Foreskin keratinocyte (primary cell): ENCODE measurements at places on chromosomes 4 and X.

DNA sequence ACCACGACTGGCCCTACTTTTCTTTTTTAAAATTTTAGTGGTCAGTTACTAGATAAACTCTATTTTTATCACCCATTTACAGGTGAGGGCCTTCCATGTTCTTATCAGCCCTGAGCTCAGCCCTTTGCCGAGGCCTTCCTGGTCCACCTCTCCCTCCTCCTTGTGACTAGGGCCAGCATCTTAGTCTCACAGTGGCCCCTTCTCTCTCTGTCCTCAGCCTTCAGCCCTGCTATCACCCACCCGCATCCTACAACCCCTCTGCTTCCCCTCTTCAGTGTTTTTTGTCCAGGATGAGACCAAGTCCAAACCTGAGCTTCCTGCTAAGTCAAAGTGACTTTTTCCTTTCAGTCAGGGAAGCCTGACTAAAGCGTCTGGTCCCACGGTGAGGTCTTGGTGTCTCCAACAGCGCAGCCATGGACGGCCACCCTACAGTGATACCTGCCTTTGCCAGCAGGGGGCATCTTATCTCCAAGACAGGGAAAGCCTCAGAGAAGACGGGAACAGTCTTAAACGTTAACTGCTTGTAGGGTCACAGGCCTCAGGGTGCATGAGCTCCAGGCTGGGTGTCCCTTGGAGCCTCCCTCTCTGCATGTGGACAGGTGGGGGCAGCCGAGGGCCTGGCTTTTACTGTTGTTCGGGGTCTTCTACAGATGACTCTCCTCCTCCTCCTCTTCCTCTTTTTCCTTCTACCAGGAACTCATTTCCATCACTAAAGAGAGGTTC is 11.7 kb upstream of the GAGE10 start:
- no peak for DNase-seq

GRCh38 chr4:105808030-105808749 is 87.1 kb upstream of the NPNT start:
- no peak for DNase-seq

DNA sequence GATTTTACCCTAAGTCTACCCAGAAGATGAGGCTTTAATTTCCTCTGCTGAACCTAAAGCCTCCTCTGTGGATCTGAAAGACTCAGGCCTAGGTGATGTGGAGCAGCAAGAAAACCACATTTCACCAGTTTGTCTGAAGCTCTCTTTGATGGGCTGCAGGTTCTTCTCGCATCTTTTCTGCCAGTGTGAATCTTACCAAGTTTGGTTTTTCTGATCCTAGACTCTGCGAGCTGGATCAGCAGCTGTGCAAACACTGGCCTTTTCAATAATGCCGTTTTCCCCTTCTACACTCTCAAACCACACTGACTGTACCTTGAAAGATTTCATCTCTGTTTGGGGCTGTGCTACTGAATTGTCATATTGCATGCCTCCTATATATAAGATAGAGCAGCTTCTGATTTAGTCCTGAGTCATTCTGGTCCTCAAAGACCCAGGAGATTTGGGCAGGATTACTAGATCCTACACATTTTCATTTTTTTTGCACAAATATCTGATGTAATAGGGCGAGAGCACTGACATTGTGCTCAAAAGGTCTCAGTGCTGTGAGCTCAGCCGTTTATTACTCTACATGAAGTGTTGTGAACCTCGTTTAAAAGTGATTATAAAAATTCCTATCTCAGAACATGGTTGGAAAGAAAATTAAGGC is 133.6 kb upstream of the FAM9C start:
- DNase-seq: no peak

GRCh38 chrX:25295466-25295865 is 279.7 kb upstream of the ARX start:
- DNase-seq: no peak
